Fibroblast of mammary gland (primary cell): ENCODE measurements at places on chromosomes 1 and 21.

- DNase-seq = no peak
Observed at GRCh38 chr1:31019401-31019800, 46.1 kb downstream of the PUM1 start.

GRCh38 chr1:1112237-1112985, 3.5 kb downstream of the C1orf159 start:
- no peak for DNase-seq

DNA sequence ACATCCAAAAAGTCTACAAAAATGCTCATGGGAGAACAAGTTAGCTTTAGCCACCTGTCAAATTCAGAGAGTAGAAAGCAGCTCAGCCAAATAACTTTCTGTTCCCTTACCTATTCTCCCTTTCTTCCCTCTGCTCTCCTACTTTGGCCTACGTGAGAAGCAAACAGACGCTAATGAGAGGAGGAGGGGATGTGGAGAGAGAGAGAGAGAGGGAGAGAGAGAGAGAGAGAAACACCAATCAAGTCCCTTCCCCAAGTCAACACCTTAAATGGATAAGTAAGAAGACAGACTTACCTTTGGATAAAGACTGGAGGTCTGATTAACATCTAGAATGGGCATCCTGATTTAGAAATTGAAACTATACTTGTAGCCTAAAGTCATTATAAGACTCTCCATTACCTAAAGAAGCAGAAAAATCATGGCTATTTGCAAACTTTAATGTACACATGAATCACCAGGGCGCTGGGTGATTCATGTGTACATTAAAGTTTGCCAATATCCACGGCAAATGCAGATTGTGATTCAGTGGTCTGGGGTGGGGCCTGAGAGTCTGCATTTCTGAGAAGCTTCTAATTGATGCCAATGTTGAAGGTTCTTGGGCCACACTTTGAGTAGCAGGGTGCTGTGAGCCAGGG, 13.1 kb upstream of the DUSP12 start:
- DNase-seq = peak; percentile 68

DNA sequence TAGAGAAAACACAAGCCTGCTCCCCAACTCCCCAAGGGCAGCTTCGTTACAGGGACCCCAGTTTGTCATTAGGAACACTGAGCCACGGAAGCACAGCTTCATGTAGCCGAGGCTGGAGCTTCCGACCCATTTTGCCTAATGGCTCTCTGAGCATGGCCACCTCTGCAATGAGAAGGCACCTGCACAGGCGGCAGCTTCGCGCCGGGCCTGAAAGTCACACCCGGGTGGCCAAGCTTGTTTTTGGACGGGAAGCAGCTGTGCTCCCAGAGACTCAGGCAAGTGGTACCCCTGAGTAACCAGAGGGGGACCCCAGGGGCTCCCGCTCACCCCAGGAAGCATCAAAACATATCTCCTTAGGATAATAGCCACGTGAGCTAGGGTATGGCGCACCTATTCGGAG, 80.9 kb downstream of the SLC66A1 start:
- no peak for DNase-seq

- no peak for DNase-seq
Observed at GRCh38 chr1:243731974-243732625, 117.9 kb downstream of the AKT3 start.

DNA sequence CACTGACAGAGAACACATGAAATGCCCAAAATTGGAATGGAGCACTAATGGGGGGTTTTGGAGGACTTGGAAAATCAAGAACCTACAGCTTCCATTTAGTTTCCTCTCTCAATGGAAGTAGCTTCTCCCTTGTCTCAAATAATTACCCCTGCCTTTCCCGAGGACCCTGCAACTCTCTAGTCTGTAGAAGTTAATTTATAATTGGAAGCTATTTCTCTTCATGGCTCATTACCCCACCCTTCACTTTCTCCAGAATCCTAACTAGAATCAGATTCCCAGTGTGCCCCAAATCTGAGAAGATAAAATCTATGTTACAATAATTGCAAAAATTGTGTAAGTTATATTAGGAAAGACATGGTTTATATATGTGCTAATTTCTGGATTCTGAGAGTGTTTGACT, 181.5 kb upstream of the ATP1B1 start:
- DNase-seq = no peak

DNA sequence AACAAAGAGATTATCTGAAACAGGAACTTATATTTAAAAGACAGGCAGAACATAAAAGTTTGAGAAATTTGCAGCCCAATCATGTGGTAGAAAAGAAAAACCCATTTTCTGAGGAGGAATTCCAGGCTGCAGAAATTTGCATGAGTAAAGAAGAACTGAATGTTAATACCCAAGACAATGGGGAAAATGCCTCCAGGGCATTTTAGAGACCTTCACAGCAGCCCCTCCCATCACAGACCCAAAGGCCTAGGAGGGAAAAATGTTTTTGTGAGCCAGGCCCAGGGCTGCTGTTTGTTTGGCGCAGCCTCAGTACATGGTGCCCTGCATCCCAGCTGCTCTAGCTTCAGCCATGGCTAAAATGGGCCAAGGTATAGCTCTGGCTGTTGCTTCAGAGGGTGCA, 554.3 kb upstream of the CHRM3 start:
- DNase-seq = no peak

GRCh38 chr1:237467320-237467719, 423.4 kb downstream of the ZP4 start:
- DNase-seq = no peak

- DNase-seq = no peak
Observed at GRCh38 chr1:178382372-178382771, 114.4 kb downstream of the CLEC20A start.

DNA sequence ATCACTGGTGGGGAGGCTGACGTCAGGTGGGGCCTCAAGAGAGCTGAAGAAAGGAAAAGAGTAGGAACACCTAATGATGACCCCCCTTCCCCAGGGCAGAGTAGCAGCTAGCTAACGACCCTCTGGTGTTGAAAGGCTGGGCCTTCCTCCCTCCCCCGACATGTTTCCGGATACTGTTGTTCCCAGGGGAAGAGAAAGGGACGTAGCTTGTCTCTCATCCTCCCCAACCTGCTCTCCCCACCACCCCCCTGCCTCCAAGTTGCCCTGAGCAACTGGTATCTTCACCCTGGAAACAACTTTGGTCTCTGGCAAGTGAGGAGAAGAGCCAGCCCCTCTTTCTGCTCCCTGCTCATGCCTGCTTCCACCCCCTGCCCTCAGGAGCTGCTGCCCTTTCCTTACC, 2.4 kb downstream of the SEMA6C start:
- DNase-seq = no peak

GRCh38 chr1:200163911-200164310, 136.4 kb downstream of the NR5A2 start:
- no peak for DNase-seq

DNA sequence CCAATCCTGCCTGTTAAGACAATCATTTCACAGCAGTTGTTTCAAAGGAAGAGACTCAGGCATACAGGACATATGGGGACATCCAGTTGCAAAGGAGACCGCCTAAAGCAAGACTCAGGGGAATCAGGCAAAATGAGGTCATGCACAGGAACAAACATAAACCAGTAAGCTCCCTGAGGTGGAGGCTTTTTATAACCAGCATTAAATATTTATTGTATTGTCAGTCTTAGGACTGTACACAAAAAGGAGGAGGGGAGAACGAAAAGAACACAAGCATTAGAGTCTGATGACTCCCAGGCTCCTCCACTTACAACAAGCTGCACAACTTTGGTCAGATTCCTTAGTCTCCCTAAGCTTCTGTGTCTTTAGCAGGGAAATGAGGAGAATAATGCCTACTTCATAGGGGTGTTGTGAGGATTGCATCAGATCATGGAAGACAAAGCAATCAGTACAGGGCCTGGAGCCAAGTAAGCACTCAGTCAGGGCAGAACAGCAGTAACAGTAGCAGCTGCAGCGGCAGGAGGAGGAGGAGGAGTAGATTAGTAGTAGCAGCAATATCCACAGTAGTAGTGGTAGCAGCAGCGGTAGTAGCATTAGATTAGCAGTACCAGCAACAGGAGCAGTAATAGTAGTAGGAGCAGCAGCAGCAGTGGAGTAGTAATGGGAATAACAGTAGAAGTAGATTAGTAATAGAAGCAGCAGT, 54.2 kb upstream of the SPATA6 start:
- DNase-seq = peak; percentile 41

DNA sequence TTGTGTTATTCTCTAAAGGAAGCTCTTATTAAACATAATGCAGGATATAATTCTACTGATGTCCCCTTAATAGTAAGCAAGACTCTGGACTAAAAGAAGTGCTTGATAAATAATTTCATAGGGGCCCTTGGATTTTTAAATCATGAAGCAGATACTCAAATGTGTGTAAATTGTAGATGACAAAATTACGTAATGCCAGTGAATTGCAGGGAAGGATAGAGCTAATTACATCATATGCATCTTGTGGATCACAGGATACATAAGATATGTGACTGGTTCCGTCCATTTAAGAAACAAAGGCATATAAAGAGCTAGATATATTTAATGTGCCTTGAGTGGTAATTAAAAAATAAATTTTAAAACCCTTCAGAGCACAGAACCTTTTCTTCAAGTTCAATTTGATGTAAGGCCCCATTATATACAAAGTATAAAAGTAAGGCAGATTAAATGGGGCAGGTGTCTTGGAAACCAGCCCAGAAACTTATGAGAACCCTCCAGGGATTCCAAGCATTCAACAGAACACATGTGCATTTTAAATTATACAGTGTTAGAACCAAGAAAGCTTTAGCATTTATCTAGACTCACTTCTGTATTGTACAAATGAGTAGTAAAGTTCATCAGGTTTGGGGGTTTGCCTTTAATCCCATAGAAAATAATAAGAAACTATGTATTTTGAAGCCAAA, 190.4 kb downstream of the NCAM2 start:
- DNase-seq = peak; percentile 20

- no peak for DNase-seq
Observed at GRCh38 chr1:101325144-101325543, 88.3 kb downstream of the S1PR1 start.

DNA sequence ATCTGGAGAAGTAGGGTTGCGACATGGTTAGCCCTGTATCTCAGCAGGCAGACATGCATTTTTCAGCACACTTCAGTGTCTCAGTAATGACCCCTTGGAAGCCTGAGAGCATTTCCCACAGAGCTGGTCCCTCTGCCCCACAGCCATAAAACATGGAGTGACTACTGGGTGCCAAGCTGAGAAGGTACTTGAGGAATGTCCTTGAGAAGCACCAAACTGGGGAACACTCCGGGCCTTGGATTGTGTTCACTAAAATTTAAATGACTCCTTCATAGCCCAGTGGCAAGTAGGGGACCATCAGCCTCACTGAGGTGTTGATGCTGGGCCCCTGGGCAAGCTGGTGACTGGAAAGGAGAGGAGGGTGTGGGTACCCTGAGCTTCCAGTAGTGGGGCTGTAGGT, 54.7 kb downstream of the KCNJ6 start:
- DNase-seq = no peak

GRCh38 chr1:204377800-204378668, 18.3 kb upstream of the PLEKHA6 start:
- no peak for DNase-seq

- DNase-seq = peak; percentile 6
Observed at GRCh38 chr21:31566064-31566463, 93.4 kb upstream of the SOD1 start.

DNA sequence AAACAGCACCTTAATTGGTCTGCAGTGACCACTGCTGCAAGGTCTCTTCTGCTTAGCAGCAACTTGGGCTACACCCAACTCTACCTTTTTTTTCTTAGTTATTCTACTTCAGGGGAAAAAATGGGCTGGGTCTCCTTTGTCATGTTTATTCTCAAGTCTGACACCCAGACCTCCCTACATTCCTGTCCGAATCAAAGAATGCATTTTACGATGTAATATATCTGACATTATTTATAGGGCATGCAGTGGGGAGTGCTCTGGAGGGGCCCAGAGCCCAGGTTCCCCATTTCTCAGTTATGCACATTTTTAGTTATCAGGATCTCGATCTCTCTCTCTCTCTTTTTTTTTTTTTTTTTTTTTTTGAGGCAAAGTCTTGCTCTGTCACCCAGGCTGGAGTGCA, 50.5 kb downstream of the OPTC start:
- DNase-seq = no peak

GRCh38 chr1:57072401-57073110, 106.7 kb upstream of the C8B start:
- peak; percentile 1 for DNase-seq

DNA sequence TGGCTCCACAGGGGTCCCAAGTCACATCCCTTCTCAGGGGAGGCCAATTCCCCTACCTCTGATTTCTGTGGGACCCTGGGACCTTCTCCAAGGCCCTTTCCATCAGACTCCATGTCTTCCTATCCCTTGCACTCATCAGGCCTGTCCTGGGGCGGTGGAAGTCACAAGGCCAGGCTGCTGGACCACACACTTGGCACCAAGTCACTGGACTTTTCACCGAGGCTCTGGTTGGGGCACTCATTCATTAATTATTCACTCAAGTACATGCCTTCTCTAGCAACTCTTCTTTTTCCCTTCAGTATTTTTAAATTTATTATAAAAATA, 11.2 kb upstream of the FOXO6 start:
- DNase-seq = no peak

DNA sequence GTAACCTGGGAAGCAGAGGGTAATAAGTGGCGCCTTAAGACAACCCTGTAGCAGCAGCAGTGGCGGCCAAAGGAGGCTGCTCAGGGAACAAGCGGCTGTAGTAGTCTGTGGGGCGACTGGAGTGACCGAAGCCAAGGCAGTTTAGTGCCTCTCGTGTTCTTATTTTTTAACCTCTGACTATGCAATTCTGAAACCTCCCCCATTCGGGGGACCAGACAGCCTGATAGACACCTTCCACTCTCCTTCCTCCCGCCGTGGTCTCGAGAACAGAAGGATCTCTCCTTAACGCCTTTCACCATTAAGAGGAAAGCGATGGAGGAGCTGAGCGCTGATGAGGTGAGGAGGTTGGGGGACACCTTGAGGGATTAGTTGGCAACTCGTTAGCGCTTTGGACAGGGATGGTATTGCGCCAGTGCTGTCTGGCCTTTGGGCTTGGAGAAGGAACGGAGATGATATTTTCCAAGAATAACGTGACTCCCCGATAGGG, 644 bp downstream of the UBE4B start:
- DNase-seq = peak; percentile 42

- no peak for DNase-seq
Observed at GRCh38 chr1:182406012-182406411, 5.5 kb upstream of the TEDDM1 start.

DNA sequence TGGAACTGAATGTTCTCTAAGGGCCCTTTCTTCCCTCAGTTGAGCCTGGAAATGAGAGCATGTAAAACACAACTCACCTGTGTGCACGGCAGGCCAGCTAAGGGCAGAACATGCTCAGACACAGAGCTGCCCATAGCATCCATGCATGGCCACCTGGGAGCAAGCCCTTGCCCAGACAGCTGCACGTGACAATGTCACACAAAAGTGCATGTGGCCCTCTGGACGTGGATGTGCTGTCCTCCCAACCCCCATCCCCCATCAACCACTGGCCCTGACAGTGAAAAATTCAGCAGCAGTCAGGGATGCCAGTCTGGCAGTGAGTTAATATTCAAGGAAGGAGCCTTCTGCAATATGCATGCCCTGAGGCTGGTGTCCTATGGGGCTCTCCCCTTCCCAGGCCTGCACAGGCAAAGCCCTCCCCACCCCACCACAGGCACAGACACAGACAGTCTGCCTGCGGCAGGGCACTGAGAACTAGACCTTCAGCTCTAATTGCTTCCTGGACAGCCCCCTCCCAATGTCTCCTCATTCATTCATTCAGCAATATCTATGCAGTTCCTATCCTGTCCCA, 14.6 kb upstream of the COL16A1 start:
- DNase-seq = no peak
